ENCODE measurements at places on chromosomes 3 and 15. TPM values are rescaled to one million over a fixed set of nuclear protein-coding genes. Genes with fewer than 3 reads are reported as not detected.

The HLTF gene
- total RNA-seq, result 21.1 TPM

DNA sequence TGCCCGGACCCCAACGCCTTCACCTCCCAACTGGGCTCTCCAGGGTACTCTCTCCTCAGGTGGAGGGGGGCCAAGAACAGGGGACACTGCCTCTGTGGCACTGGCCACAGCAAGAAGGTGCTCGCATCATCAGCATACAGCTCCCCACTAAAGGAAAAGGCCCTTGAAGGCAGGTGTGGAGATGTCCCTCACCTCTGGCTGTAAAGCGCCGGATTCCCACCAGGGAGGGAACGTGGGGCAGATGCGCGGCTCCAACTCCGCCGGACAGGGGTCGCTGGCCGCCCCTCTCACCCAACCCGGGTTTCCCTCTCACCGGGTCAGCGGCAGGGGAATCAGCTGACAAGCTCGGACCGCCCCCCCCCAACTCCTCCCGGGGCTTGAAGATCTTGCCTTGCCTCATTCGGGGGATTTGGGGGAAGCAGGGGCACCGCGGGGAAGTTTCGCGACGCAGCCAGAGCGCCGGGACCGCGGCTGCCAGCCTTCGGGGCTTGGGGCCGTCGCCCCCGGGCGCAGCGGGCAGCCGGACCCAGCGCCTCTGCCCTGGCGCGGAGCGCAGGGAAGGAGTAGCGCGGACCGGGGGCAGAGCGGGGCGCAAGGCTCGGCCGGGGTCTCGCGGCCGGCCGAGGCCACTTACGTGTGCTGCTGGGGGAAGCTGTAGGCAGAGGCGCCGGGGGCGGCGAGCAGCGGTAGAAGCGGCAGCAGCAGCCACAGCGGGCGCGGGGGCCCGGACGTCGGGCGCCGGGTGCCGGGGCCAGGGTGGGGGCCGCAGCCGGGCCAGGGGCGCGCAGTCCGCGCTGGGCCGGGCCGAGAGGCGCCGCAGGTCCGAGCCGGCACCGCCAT is 630 bp downstream of the CACNA2D2 start:
- DNase-seq, result peak; percentile 80
- H3K4me1 ChIP-seq, result peaks cover 9% of the 10 kb centered on the region
- H3K36me3 ChIP-seq, result no peaks in the 10 kb centered on the region
- H3K27me3 ChIP-seq, result peaks cover 4% of the 10 kb centered on the region
- no peak overlapping the region for H3K27ac ChIP-seq

DNA sequence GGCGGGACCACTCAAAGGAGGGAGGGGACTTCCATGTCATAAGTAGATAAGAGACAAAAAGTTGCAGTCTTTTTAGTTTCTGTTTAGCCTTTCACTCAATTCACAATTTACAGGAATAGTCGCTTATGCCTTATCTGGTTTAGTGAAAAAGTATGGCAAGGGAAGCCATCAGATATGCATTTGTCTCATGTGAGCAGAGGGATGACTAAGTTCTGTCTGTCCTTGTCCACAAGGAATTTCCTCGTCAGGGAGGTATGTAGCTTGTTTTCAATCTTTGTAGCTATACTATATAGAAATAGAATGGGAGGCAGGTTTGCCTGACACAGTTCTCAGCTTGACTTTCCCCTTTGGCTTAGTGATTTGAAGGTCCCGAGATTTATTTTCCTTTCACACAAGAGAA is 882.8 kb downstream of the NAALADL2 start:
- H3K4me1 ChIP-seq, result no peaks in the 10 kb centered on the region
- no peak overlapping the region for H3K27ac ChIP-seq
- H3K4me3 ChIP-seq, result no peak overlapping the region

The TGM4 gene
- total RNA-seq, result not detected

- no peak overlapping the region for H3K27ac ChIP-seq
- no peaks in the 10 kb centered on the region for H3K36me3 ChIP-seq
- no peak for DNase-seq
- H3K27me3 ChIP-seq, result no peaks in the 10 kb centered on the region
Observed at GRCh38 chr3:73115806-73116205, 54.3 kb downstream of the EBLN2 start.

DNA sequence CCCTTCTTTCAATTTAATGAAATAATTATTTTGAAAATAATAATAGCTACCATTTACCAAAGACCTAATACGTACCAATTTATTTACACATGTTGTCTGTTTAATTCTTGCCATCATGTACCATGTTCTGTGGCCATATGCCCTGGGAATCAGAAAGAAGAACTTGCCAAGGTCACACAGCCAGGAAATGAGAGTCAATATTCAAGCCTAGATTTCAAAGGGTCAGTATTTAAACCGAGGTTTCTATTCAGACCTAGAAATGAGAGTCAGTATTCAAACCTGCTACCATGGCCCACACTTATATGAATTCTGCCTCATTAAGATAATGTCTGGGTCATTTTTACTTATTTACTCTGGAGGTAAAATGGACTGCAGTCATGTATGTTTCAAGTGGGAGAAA is 103.6 kb upstream of the TBL1XR1 start:
- H3K27ac ChIP-seq, result no peak overlapping the region
- H3K4me1 ChIP-seq, result peaks cover 10% of the 10 kb centered on the region
- DNase-seq, result no peak
- no peak overlapping the region for H3K4me3 ChIP-seq
- H3K27me3 ChIP-seq, result no peaks in the 10 kb centered on the region

DNA sequence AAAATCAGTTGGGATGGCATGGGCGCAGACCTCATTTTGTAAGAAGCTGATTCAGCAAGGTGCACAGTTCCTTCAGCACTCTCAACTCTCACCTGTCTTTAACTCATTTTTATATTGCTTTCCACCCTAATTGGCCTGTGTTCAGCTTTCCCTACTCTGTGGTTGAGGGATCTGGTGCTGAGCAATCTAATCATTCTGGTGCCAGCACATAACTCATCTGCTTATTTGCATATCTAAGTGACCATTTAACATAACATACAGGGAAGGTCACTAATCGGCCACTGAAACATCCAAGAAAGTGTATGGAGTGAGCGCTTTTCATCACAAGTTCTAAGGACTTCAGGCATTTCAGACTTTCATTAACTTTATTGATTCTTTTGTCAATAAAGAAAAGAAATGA is 303.4 kb upstream of the ROPN1 start:
- H3K27ac ChIP-seq, result no peak overlapping the region
- no peaks in the 10 kb centered on the region for H3K4me1 ChIP-seq
- no peaks in the 10 kb centered on the region for H3K27me3 ChIP-seq
- no peak overlapping the region for H3K4me3 ChIP-seq
- no peak for DNase-seq

- DNase-seq, result no peak
- H3K27ac ChIP-seq, result no peak overlapping the region
- H3K27me3 ChIP-seq, result peaks cover 34% of the 10 kb centered on the region
- no peak overlapping the region for H3K4me3 ChIP-seq
- H3K4me1 ChIP-seq, result peaks cover 11% of the 10 kb centered on the region
Observed at GRCh38 chr15:88603885-88604284, 17.3 kb upstream of the AEN start.

GRCh38 chr15:45616901-45617323 is 17.9 kb upstream of the SQOR start:
- no peaks in the 10 kb centered on the region for H3K27me3 ChIP-seq
- H3K27ac ChIP-seq, result no peak overlapping the region
- no peaks in the 10 kb centered on the region for H3K36me3 ChIP-seq
- no peak overlapping the region for H3K4me3 ChIP-seq

- H3K36me3 ChIP-seq, result no peaks in the 10 kb centered on the region
- DNase-seq, result no peak
- no peak overlapping the region for H3K4me3 ChIP-seq
- H3K27ac ChIP-seq, result no peak overlapping the region
- H3K4me1 ChIP-seq, result peaks cover 5% of the 10 kb centered on the region
Observed at GRCh38 chr3:187183903-187184302, 13.4 kb upstream of the RTP1 start.

The ZMYND10 gene
- total RNA-seq, result 26.7 TPM

The CPN2 gene
- total RNA-seq, result not detected

- no peaks in the 10 kb centered on the region for H3K36me3 ChIP-seq
- no peak overlapping the region for H3K4me3 ChIP-seq
Observed at GRCh38 chr3:61094608-61095007, 156.6 kb downstream of the FHIT start.

DNA sequence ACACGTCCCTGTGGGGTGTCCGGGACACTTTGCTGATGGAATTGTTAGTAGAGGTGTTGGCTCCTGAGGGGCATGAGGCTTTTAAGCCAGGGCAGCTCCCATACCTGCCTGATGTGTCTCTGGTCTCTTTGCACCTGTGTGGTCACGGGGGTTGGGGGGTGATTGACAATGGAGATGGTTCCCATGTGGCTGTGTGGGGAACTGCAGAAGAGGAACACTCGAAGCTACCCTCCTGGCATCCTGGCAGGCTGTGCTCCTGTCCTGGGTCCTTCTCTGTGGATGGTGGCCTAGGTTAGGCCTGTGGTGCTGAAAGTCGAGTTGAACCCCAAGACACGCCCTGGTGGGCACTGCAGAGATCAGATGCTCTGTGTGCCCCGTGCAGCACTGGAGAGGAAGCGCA is 73.4 kb downstream of the HMCES start:
- H3K4me3 ChIP-seq, result no peak overlapping the region
- no peaks in the 10 kb centered on the region for H3K27me3 ChIP-seq
- H3K27ac ChIP-seq, result no peak overlapping the region
- H3K36me3 ChIP-seq, result no peaks in the 10 kb centered on the region

DNA sequence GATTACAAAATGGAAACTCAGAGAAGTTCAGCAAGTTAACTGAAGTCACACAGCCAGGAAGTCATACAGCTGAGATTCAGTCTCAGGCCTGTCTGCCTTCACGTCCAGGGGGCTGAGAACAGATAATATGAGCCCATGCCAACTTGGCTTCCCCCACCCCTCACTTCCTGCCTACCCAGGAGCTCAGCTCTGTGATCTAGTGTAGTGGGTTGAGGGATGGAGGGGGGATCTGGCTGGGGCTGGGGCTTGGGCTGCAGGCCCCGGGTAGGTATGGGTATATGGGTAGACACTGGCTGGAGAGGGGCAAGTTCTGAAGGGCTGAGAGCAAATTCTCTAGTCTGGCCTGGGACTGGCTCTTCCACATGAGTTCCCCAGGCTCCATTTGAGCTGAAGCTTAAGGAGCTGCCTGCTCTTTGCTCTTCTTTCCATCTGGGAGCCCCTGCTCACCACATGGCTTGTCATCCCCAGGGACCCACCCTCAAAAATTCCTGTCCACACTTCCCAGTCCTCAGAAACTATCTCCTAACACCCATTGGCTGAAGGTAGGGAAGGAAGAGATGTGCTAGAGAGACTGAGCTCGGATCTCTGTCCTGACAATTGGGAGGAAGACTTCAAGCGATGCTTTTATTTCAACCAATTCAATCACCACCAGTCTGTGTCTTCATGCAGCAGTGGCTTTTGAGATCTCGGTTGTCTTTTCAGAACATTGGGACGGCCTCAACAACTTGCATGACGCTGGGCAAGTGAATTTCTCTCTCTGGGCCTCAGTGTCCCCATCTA is 2.0 kb downstream of the RASGRF1 start:
- peaks cover 21% of the 10 kb centered on the region for H3K4me1 ChIP-seq
- no peaks in the 10 kb centered on the region for H3K27me3 ChIP-seq
- H3K36me3 ChIP-seq, result no peaks in the 10 kb centered on the region

- DNase-seq, result peak; percentile 86
- H3K27ac ChIP-seq, result no peak overlapping the region
- H3K36me3 ChIP-seq, result no peaks in the 10 kb centered on the region
- H3K27me3 ChIP-seq, result no peaks in the 10 kb centered on the region
- no peak overlapping the region for H3K4me3 ChIP-seq
- H3K4me1 ChIP-seq, result peaks cover 7% of the 10 kb centered on the region
Observed at GRCh38 chr15:90143166-90143655, 40.9 kb upstream of the IDH2 start.

GRCh38 chr15:77144026-77144425 is 73.1 kb upstream of the TSPAN3 start:
- no peak for DNase-seq
- H3K4me1 ChIP-seq, result peaks cover 5% of the 10 kb centered on the region
- H3K4me3 ChIP-seq, result no peak overlapping the region
- H3K27ac ChIP-seq, result peak overlapping the region; percentile 57
- no peaks in the 10 kb centered on the region for H3K36me3 ChIP-seq
- H3K27me3 ChIP-seq, result no peaks in the 10 kb centered on the region

DNA sequence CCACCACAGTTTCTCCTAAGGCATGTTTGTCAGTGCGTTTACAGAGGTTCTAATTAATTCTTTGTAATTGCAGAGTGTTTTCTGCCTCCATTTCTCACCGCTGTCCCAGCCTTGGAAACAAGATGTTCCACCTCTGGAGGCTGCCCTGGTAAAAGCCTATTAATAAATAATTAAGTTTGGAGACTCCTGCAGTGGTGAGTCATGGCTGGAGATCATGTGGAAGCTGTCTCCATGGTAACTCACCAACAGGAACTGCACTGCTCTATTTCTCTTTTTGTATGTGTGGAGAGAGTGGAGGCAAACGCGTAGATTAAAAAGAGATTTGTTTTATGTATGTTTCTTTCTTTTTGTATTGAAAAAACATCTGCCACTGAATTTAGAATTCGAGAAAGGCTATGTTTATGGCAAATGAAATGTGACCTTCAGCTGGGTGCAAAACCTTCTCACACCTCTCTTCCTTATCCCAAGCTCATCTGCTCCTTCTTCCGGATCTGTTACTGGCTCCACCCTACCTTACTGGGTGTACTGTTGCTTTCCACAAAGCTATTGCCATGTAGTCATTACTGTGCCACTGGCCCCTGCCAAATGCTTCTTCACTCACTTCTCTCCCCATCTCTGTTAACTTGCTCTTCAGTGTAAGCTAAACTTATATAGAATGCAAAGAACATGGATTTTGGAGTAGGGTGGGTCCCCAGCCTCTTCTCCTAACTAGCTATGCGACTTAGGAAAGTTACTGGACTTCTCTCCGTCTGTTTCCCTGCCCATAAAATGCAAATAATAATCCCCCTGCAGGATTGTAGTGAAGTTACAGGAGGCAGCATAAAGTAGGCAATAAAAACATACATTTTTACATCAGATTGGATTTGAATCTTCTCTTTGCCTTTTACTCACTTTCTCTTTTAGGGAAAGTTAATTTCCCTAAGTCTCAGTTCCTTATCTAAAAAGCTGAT is 778.5 kb downstream of the NTRK3 start:
- no peaks in the 10 kb centered on the region for H3K36me3 ChIP-seq
- no peaks in the 10 kb centered on the region for H3K4me1 ChIP-seq
- no peak overlapping the region for H3K27ac ChIP-seq
- H3K27me3 ChIP-seq, result no peaks in the 10 kb centered on the region

The GATA2 gene
- 97.0 TPM for total RNA-seq

The RASL12 gene
- total RNA-seq, result 15.3 TPM

GRCh38 chr3:38059591-38059990 is 20.6 kb downstream of the DLEC1 start:
- H3K27me3 ChIP-seq, result no peaks in the 10 kb centered on the region
- H3K4me1 ChIP-seq, result no peaks in the 10 kb centered on the region
- no peak overlapping the region for H3K27ac ChIP-seq
- DNase-seq, result no peak
- no peak overlapping the region for H3K4me3 ChIP-seq
- H3K36me3 ChIP-seq, result no peaks in the 10 kb centered on the region

DNA sequence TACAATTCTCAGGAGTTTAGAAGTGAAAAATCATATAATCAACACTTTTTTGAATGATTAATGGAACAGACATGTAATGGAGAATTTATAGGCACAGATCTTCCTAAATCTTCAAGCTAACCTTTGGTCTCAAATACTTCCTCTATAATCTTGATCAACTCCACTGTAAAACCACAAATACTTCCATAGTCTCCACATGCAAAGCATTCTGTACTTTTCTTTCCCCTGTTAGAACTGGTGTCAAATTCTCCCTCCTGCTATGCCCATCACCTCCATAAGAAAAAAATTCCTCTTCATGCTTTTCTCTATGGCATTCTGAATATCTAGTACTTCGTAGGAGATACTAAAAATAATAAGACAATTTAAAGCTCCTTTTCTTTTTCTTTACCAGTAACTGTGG is 214.3 kb downstream of the ADAMTS9 start:
- no peak for DNase-seq
- H3K4me3 ChIP-seq, result no peak overlapping the region
- H3K36me3 ChIP-seq, result no peaks in the 10 kb centered on the region
- no peak overlapping the region for H3K27ac ChIP-seq
- H3K4me1 ChIP-seq, result no peaks in the 10 kb centered on the region

The SLCO2A1 gene
- 131 TPM for total RNA-seq
